ENCODE measurements at places on chromosomes 7 and 10.

DNA sequence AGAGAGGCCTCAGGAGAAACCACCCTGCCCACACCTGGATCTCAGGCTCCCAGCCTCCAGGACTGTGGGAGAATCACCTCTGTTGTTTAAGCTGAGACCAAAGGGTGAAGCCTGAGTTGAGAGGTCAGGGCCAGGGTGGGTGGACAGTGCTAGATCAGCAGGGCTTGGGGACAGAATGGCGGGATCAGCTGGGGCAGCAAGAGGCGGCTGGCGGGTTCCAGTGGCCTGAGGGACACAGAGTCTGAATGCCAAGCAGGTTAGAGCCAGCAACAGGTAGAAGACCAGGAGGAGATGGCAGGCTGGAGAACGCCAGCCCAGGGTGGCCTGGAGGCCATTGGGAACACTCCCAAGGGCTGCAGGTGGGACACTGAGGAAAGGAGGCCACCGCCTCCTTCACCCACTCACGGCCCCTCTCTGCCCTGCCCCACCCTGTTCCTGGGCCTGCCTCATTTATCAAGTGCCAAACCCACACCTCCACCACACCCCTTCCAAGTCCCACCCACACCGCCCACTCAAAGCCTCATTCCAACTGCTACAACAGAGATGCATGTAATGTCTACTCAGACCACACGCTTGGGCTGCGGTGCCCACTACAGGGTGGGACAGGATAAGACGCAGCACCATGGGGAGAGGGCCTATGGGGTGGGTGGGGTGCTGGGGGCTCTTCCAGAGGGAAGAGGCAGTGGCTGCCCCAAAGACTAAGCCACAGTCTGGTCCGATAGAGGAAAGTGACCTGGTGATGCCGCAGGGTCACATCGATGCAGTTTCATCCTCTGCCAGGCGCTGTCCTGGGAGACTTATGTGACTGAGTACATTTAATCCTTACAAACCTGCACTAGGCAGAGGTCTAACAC lies 173.9 kb downstream of the TNS3 start:
- no peak for DNase-seq

- no peak for DNase-seq
Measured at GRCh38 chr7:50356212-50356944, 51.9 kb downstream of the IKZF1 start.

- DNase-seq, result no peak
Measured at GRCh38 chr10:48658243-48658974, 26.3 kb upstream of the WDFY4 start.

GRCh38 chr7:16727736-16728135 lies 25.8 kb upstream of the TSPAN13 start:
- DNase-seq, result no peak

GRCh38 chr10:70320751-70321150 lies 36.9 kb upstream of the NPFFR1 start:
- DNase-seq, result no peak

DNA sequence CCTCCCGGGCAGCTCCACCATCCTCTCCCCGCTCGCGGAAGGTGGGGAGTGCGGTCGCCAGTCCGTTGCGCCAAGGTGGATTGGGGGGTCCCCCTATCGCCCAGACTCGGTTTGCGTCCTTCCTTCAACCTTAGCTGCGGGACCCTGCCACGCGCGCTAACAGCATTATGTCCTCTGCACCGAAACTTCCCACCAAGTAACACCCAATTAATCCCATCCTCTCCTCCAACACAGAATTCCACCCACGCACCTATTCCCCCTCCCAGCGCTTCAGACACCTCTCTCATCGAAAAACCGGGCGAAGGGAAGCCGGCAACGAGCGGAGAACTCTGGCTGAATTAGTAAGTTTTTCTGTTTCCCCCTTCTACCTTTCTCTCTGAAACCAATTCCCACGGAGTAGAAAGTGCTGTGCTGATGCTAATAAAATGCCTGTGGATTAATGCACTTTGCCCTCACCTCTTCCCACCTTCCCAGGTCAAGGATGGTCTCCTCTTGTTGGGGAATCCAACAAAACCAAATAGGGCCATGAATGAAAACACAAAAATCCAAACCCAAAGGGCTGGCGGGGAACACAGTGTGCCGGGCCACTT lies 947 bp downstream of the HOXA3 start:
- DNase-seq, result no peak

GRCh38 chr10:33306126-33306525 lies 28.3 kb downstream of the NRP1 start:
- no peak for DNase-seq

DNA sequence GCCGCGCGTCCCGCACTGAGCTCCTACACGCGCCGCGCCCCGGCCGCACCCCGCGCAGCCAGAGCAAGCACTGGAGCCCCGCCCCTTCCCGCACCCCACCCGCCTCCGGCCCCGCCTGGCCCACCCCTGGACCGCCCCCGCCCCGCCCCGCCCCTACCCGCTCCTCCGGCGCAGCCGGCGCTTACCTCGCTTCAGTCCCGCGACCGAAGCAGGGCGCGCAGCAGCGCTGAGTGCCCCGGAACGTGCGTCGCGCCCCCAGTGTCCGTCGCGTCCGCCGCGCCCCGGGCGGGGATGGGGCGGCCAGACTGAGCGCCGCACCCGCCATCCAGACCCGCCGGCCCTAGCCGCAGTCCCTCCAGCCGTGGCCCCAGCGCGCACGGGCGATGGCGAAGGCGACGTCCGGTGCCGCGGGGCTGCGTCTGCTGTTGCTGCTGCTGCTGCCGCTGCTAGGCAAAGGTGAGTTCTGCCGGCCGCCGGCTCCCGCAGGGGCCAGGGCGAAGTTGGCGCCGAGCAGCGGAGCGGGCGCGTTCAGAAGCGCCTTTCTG lies at the start of gene RET:
Gene RET (plus strand): TSS at position 194 of the 545 bp plus-strand sequence. CDS start 190 bp downstream, at position 384.
- DNase-seq, result no peak

DNA sequence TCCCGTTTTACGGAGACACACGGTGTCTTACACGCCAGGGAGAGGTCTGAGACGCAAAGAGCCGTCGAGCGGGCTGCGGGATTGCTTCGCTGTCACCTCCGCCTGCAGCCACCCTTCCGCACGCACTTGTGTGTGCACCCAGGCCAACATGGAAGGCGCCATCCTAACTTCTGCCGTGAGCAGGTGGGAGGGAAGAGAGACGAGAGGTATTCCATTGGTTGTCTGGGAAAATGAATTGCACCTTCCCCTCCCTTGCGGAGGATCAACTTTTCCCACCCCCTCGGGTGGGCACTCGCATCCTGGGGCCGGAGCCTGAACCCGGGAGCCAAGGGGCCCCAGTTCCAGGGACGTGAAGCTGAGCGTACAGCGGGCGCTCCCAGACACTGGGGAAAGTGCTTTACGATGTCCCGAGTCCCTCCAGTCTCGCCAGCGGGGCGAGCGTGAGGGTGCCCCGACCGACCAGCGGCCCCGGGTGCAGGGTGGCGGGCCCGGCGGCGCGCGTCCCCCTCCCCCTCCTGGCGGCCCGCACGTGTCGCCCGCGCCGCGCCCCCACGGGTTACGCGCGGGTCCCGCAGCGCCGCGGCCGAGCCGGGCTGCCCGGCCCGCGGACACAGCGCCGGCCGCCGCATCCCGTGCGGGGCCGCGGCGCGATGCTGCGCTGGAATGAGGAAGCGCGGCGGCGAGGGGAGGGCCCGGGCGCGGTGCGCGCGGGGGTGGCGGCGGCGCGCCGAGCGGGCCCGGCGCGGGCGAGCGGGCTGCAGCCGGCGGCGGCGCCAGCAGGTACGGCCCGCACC lies 984 bp upstream of the IKZF1 start:
- DNase-seq, result no peak

GRCh38 chr7:39133088-39133487 lies 155.4 kb downstream of the POU6F2 start:
- no peak for DNase-seq

DNA sequence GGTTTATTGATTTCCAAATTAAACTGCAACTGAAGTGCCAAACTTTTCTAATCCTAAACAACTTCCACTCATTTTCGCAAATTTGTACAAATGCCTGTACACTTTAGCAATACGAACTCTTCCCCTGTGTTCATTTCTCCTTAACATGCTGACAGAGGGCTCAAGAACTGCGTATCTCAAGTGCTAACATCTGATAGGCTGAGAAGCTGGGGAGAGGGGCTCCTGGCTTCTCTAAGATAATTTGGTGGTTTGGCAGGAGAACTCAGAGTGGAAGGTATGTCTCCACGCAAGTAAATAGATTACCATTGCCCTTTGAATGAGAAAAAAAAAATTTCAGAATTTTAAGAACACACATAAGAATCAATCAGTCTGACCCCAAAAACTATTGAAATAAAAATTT lies 53.3 kb upstream of the ANLN start:
- DNase-seq, result no peak

DNA sequence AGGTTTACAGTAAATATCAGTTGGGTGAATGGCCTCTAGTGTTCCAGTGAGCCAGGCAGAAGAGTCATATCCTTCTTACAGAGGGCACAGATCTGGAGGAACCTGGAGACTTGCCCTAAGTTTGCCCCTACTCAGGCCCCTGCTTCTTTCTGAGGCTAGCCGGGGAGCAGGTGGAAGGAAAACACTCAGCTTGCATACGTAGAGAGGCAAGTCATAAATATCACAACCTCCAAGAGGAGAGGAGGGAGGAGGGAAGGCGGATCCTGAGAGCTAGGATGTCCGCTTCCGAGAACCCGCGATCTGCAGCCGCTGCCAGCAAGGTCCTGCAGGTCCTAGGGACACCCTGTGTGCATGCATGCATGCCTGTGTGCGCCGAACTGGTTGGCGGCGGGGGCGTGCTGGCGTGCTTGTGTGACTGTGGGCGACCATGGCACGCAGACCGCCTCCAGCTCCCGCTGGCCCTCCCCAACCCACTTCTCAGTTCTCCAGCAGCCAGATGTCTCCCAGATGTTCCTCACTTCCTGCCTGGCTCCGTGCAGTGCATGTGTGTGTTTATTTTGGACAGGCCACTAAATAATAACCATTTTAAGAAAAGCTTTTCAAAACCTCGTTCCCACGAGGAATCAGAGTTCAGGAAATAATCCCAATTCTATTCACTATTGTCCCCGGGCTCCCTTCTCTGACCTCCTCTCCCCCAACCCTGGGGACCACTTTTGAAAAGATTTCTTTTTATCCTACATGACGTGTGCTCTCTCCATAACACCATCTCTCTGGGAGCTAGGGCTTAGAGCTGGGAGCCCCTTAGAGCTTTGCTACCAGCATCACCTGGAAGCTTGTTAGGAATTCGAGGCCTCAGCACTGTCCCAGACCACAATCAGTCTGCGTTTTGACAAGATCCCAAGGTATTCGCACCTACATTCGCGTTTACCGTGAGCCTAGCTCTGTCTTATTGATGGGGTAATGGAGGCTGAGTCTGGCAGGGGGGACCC lies 32.4 kb downstream of the UNC5B start:
- no peak for DNase-seq

DNA sequence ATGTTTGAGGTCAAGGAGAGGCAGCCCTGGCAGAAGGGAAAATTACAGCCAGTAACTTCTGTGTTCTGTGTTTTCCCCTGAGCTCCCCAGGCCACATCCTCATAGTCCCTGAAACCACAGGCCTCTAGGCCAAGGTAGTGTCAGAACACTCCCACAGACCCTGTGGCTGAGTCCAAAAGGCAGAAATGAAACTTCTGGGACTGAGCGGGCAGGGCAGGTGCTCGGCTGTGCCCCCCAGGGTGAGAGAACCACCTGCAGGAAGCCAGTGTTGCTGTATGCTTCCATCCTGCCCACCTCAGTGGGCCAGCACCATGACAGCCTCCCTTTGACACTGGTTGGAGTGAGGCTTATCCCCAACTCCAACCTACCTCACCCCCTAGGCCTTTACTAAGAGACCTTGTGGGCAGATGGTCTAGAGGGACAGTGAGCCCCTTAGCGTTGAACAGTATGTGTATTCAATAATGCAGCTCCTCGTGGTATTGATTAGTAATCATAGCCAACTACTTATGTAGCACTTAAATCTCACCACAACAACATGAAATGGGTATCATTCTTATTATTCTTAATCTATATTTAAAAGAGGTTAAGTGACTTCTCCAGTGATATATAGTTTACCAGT lies 30.3 kb downstream of the PIK3CG start:
- no peak for DNase-seq

GRCh38 chr7:85638394-85638793 lies 451.5 kb upstream of the SEMA3D start:
- no peak for DNase-seq

GRCh38 chr7:17620566-17620965 lies 319.7 kb downstream of the SNX13 start:
- DNase-seq, result no peak

DNA sequence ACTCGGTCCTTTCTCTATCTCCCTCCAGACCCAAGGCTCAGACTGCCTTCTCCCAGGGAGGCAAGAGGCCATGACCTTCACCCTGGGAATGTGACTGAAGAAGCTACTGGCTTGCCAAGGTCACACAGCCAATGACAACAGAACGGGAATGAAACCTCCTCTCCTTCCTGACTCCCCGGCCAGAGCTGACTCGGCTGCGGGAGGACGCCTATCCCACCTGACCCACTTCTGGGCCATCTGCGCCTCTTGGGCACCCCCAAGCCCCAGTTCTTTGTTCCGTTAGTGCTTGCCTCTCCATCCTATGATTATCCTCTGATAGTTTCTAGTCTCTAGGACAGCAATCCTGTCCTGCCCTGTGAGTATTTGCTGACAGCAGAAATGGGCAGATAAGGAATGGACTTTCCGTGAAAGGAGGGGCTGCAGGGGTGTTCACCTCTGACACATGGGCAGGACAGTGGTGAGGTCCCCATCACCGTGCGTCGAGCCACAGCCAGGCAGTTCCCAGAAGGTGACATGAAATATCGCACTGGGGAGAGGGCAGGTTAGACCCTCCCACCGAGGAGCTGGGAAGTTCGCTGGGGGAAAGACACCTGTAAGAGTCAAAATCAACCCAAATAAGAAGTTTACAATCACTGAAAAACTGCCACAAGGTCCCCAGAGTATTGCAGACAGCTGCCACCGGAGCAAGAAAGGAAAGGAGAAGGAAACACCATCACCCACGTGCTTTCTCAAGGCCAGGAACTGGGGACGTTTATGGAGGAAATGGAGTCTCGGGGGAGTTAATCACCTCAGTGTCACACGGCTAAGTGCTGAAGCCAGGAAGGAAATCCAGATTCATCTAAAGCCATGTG lies 63.0 kb downstream of the INSIG1 start:
- no peak for DNase-seq

DNA sequence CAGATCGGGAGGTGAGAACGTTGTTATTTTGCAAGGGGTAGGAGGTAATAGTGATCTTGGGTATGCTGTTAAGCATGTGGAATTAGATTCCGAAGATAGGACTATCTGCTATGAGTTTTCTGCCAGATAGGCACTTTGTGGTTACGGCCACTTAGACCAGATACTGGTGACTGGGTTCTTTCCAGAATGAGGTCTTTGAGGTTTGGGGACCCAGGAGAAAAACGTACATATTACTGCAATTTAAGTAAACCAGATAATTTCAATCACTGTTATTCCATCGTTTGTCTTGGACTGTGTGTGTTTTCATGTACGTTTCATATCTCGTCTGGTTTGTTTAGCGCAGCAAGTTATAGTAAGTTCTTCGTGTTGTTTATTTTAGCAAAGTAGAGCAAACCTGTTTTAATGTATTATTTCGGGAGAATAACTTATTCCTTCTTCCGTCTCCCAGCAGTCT lies 312 bp downstream of the ARL4A start:
- DNase-seq, result no peak

Measured in stimulated activated CD8-positive, alpha-beta memory T cell treated with anti-CD3 and anti-CD28 coated beads, Interleukin-12 subunit alpha, Interleukin-12 subunit beta, amount 100 ng/mL, for 1 hour (primary cell).